CD4-positive, alpha-beta T cell treated with Interleukin-17A for 1 hour (primary cell): ENCODE measurements at places on chromosomes 2 and 18.

DNA sequence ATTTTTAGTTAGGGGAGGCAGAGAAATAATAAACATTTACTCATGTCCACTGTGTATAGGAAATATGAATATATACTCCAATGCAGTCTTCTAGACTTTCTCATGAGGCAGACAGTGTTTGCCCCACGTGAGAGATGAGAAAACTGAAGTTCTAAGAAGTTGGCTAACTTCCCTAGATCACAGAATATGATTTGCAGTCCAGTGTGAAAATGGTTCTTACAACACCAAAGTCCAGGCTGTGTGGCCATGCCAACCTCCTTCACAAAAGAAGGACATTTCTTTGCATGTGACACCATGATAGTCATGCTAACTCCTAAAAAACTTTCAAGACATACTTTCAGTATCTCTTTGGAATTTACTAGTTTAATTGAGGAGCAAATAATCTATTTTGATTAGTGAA, 143.7 kb downstream of the IRS1 start:
- no peak for DNase-seq

GRCh38 chr2:71552861-71553301, 99.5 kb downstream of the DYSF start:
- DNase-seq, result no peak

- no peak for DNase-seq
Measured at GRCh38 chr2:95277246-95277906, 3.1 kb downstream of the PROM2 start.

DNA sequence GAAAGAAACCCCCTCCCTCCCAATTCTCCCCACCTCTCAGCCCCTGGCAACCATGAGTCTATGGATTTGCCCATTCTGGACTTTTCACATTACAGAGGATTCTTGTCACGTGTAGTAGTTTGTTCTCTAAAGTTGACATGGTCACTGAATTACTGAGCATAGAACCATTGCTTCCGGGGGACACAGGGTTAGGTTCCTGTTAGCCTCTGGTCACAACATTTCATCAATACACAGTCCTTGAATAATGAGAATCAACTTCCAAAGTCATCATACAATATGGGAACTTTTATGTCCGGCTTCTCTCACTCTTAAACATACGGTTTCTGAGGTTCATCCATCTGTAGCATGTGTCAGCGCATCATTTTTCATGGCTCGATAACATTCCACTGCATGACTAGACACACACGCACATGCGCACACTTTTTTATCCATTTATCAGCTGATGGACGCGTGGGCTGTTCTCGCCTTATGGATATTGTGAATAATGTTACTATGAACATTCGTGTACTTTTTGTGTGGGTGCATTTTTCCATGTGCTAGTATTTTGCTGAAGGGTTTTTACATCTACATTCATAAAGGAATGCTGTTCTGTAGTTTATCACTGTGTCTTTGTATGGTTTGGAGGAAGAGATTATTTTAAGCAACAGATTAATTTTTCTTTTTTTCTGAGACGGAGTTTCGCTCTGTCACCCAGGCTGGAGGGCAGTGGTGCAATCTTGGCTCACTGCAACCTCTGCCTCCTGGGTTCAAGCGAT, 48.1 kb downstream of the PARD6G start:
- DNase-seq, result no peak

DNA sequence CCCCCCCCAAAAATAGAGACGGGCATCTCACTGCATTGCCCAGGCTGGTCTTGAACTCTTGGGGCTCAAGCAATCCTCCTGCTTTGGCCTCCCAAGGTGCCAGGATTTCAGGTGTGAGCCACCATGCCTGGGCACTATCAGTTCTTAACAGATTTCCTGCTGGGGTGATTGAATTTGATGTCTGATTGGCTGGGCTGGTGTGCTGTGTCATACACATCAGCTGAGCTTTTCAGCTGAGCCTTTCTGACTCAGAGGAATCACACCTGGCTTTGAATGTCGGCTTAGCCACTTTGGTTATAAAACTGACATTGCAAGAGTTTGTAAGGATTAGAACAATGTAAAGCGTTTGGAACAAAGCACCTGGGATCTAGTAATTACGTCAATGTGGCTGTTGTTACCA, 18.9 kb downstream of the NCAPH start:
- no peak for DNase-seq

DNA sequence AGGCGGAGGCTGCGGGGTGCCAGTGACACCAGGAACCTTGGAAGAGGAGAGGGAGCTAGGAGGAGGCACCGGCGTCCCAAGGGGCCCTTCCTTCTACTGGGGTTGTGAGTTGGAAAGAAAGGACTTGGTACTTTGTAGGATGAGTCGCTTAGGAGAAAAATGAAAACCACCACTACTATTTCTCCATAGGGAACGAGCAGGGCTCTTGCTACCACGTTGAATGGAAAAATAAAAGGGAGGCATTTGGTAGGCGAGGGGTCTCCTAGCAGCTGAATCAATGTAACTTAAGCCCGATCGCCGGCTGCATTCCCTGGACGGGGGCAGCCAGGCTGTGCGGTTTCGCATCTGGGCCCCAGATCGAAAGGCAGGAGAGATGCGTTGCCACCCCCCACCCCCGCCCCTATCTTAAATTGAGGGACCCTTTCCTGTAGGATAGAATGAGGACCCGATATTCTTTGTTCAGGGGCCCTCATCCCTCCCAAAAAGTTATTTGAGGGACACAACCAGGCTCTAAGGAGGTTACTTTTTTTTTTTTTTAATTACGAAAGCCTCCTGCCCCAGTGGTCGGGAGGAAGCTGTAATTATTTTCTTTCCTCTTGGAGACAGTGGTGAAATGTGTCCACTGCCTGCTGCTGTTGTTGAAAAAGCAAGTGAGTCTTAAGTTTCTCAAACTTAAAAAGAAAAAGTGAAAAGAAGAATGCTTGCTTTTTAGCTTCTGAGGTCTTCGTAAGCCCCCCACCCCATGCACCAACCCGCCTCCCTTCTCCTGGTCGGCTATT, 1.3 kb downstream of the IGFBP2 start:
- DNase-seq, result no peak

DNA sequence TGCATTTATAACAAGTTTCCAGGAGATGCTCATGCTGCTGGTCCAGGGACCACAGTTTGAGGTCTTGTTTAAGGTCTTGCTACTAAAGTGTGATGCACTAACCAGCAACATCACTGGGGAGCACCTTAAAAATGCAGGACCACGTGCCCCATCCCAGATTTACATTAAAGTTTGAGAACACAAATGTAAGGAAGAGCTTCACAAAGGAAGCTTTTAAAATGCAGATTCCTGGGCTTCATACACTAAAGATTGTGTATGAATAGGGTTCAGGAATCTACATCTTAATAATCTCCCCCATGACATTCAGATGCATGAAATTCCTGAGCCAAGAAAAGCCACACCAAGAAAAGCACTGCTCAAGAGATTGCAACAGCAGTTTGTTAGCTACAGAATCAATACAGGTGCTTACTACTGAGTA, 235.3 kb upstream of the TANK start:
- DNase-seq, result no peak
